ENCODE measurements at places on chromosomes 7 and 10.

DNA sequence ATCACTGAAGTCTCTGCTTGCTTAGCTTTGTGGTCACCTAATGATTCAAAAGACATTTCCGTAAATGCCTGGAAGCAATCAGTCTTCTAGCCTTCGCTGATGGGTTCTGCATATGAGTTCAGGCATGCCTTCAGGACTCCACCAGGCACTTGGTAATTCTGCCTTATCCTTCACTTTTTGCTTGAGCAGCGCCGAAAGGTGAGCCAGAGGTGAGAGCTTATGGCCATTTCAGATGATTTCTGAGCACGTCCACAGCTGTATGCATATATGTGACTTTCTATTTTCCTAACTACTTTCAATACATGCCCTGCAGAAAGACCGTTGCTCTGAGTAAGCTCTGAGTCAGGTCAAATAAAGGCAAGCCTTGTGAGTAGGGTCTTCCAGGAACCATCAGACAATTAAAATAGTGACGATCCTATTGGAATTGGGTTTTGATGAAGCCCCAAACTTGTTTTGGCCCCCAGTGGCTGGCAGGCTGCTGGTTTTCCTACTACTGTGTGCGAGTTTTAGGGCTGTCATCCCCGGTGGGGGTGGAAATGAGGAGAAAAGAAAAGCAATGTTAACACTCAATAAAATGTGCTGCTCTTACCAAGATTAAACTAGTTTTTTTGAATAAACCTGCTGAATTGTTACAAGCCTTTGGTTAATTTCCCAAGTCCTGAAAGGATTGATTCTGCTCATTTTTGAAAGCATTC is 154.4 kb upstream of the AKR1E2 start:
- DNase-seq = no peak

- no peak for DNase-seq
Measured at GRCh38 chr10:110803239-110803749, 68.4 kb upstream of the PDCD4 start.

DNA sequence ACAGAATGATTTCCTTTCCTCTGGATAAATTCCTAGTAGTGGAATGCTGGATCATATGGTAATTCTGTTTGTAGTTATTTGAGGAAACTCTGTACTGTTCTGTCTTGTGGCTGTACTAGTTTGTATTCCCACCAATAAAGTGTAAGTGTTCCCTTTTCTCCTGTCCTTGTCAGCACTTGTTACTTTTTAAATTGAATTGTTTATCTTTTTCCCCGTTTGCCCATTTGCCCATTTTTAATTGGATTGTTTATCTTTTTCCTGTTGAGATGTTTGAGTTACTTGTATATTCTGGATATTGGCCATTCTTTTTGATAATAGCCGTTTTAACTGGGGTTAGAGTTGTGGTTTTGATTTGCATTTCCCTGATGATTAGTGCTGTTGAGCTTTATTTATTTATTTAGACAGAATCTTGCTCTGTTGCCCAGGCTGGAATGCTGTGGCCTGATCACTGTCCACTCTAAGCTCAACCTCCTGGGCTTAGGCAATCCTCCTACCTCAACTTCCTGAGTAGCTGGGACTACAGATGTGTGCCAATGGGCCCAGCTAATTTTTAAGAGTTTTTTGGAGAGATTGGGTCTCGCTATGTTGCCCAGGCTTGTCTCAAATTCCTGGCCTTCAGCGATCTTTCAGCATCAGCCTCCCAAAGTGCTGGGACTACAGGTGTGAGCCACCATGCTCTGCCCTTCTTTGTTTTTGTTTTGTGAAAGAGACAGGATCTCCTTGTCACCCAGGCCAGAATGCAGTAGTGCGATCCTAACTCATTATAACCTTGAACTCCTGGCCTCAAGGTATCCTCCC is 23.0 kb downstream of the BMPR1A start:
- no peak for DNase-seq

- DNase-seq = no peak
Measured at GRCh38 chr7:51020944-51021343, 238.2 kb upstream of the GRB10 start.

- DNase-seq = no peak
Measured at GRCh38 chr7:124366118-124366517, 333.3 kb upstream of the TMEM229A start.
